Erythroblast (primary cell): ENCODE measurements at places on chromosomes 3 and 15.

DNA sequence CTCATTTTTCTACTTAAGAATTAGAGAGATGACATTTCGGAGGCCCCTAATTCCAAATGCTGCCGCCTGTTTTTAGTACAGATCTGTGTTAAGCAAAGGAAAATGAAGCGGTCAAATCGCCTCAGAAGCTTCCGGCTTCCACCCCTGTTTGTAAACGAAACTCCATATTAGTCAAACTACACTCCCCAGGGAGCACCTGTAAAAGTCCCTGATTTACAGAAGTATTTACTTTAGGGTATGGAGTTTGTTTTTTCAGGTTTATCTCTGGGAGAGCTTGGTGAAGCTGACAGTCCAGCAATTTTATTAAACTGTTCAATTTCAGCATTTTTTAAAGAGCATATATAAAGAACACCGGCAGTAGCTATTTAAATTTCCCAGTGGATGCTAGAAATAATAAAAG is 319.8 kb downstream of the FHIT start:
- DNase-seq: no peak

DNA sequence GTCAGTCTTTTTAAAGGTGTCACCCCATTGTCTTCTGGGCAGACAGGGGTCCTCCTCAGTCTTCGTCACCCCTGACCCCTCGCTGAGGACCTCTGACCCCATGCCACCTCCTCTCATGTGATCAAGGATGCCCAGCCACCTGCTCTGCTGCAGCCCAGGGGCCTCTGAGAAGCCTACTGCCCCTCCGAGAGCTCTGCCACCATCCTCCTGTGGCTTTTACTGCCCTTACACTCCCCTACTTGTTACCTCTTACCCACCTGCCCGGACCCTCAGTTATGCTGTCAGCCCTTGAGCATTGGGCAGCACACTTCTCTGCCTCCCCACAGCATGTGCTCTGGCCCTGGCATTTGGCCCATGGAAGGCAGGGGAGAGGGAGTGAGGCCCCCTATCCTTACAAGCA is 123.2 kb downstream of the LRRK1 start:
- no peak for DNase-seq

DNA sequence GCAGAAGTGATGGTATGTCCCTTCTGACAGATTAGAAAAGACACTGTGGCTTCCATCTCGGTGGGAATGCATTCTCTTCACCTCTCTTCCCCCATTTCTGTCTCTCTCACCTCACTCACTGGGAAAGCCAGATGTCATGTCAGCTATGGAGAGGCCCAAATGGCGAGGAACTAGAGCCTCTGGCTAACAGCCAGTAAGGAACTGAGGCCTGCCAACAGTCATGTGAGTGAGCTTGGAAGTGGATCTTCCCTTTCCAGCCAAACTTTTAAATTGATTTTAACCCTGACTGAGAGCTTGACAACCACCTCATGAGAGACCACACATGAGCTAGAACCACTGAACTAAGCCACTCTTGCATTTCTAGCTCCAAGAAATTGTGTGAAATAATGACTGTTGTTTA is 35.2 kb upstream of the CDAN1 start:
- DNase-seq: no peak

DNA sequence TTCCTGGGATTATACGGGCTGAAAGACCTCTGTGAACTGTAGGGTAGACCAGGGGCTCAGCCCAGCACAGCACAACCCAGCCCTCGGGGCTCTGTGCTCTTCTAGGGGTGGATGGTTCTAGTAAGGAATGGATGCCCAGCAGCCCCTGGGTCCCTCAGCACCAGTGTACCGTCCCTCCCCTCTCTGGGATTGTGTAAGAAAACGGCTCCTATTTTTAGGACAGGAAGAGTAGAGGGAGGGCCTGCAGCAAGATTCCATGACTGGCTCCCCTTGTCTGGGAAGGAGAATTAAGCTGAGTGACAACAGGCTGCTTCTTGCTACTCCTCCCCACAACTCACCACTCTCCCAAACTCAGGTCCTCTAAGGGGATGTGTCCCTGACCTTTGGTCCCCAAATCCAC is 270.8 kb upstream of the TOPAZ1 start:
- no peak for DNase-seq

DNA sequence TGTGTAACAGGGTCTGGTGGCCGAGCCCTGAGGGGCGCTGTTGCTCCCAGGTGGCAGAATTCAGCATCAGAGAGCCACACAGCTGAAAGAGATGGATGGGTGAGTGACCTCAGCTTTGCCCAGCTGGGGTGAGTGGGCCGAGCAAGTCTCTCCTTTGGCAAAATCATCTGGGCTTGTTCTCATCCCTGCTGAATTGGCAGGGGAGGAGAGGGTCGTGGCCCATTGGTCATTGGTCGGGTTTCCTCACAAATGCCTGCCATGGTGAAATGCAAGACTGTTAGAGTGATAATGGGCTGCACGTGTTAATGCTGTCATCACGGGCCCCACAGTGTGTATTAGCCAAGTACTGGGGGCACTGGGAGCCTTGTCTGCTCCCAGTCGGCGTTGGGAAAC is 15.9 kb downstream of the ABHD2 start:
- DNase-seq: no peak

GRCh38 chr3:153848702-153849101 is 272.5 kb upstream of the ARHGEF26 start:
- DNase-seq: no peak

- DNase-seq: no peak
Observed at GRCh38 chr3:112117841-112118571, 15.0 kb downstream of the GCSAM start.

DNA sequence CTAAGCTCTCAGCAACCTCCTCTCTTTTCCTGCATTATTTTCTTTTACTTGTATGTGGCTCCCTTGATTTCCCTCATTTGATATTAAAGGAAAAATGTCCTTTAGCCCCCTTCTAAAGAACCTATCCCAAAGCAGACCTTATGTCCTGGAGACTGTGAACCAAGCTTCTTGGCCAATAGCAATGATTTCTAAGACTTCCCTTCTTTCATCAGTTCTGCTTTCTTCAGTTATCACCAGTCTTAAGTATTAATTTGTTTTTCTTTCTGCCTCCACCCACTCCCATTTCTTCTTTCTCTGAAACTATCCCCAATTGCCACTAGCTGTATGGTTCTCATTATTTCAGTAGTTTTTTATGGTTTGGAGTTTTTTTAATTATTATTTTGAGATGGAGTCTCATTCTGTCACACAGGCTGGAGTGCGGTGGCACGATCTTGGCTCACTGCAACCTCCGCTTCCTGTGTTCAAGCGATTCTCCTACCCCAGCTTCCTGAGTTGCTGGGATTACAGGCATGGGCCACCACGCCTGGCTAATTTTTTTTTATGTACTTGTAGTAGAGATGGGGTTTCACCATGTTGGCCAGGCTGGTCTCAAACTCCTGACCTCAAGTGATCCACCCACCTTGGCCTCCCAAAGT is 12.1 kb downstream of the TMOD3 start:
- DNase-seq: no peak

GRCh38 chr15:74511583-74511982 is 29.4 kb upstream of the ARID3B start:
- DNase-seq: no peak

- DNase-seq: no peak
Observed at GRCh38 chr3:53498806-53499641, 4.6 kb downstream of the CACNA1D start.

DNA sequence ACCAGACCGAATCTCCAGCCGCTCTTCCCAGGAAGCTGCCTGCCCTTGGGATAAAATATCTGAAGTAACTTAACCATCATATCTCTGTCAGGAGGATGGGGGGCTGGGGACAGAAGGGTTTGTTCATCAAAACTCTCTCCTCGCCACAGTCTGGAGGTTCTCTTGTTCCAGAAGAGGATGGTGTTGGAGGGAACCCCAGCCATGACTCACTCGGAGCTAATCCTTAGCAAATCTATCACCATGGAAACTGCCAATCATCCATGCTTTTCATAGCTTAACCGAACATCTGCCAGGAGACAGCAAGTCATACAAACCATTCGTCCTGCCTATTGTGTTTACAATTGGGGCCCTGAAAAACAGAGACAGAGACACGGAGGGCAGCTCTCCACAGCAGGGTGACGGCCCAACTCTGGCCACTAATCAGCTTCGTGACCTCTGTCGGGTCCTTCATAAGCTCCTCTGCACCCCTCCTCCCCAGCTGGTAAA is 73.8 kb upstream of the HEG1 start:
- peak; percentile 20 for DNase-seq

DNA sequence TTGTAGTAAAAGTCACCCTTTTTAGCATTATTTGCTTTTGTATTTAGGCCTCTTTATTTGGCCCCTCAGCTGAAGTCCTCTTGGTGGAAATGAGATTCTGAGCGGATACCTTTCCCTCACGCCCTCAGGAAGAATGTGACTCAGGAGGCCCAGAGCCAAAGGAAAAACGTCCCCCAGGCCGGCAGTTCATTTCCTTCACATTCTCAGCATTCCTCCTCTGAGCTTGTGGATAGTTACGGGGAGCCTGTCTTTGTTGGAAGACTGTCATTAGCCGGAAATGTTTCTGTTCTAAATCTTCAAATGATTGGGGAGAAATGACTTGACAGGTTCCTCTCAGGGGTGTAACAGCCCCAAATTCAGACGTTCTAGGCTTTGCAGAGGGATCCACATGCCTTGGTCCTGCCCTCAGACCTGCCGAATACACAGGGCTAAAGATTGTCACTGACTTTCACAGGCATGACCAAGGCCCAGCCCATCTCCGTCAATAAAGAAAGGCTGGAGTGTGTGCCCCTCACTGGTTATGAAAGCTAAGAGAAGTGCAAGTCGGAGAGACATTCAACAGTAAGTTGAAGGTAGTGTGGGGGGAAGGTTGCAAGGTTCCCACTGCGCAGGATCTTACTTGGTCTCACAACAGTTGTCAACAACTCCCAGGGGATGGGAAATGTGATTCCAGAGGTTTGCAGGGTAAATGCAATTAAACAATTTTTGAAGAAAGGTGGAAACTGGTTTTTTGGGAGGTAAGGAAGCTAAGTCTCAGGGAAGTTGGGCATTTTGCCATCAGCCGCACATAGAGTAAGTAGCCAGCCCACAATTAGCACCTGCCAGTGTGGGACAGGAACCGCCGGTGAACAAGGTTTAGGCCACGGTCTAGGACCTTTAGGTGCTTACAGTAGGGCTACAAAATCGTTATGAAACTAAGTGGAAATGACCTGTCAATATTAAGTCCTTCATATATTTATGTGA is 39.7 kb upstream of the MYZAP start:
- DNase-seq: no peak

- DNase-seq: peak; percentile 70
Observed at GRCh38 chr15:72783004-72783639, 436 bp downstream of the ADPGK start.

- peak; percentile 4 for DNase-seq
Observed at GRCh38 chr3:170585937-170586310, at the start of gene SLC7A14. Gene SLC7A14, minus strand, starts transcription at chr3:170586075. Its CDS starts 59,139 bp downstream, at chr3:170526936.

- no peak for DNase-seq
Observed at GRCh38 chr15:85749261-85750151, 45.2 kb downstream of the KLHL25 start.

- DNase-seq: peak; percentile 57
Observed at GRCh38 chr3:98731720-98732285, 31.3 kb upstream of the ST3GAL6 start.

DNA sequence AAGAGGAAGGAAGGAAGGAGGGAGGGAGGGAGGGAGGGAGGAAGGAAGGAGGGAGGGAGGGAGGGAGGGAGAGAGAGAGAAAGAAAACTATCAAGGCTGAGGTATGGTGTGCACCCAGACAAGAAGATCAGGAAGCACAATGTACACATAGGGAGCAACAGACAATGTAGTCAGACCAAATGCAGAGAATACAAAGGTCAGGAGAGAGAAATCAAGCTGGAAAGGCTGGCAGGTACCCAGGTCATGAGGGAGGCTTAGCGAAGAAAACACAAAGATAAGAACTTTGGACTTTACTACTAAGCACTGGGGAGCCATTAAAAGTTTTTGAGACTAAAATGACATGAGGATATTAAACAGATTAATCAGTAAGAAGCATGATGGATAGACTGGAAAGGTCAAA is 176.0 kb upstream of the TMCO5A start:
- no peak for DNase-seq

- no peak for DNase-seq
Observed at GRCh38 chr3:14363991-14364390, 38.4 kb upstream of the SLC6A6 start.

DNA sequence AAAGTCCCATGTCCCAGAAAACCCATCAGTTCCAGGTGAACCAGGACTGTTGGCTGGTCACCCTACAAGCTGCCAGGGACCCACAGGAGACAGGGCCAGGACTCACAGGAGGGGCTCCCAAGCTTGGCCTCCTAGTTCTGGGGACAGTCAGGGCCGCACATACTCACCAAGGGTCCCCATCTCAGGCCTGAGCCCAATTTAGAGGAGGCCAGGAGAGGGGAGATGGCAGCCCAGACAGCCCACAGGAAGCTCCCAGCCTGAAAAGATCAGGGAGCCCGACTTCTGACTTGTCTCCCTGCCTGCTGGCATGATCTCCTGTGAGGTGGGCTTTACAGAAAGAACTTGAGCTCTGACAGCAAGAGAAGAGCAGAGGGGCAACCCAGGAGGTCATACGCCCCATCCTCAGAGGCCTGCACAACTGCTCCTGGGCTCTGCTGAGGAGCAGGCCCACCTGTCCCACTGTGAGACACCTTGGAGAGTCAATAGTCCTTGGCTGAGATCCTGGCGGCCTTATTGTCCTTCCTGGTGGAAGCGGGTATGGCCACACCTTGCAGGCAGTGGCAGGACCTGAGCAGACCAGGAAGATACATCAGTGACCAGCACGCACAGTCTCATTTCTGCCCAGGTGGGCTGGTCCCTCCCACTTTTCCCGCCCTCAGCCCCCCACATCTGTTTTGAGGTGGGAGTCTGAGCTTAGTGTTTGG is 2.5 kb upstream of the ISLR start:
- DNase-seq: no peak

GRCh38 chr3:20975188-20975651 is 775.8 kb downstream of the ZNF385D start:
- no peak for DNase-seq

- DNase-seq: no peak
Observed at GRCh38 chr3:177371146-177371545, 173.9 kb upstream of the TBL1XR1 start.

- no peak for DNase-seq
Observed at GRCh38 chr15:59685737-59686297, 3.3 kb downstream of the BNIP2 start.

- DNase-seq: peak; percentile 9
Observed at GRCh38 chr3:31695280-31696008, 162.7 kb downstream of the STT3B start.

GRCh38 chr15:101391981-101392640 is 97.1 kb upstream of the SNRPA1 start:
- DNase-seq: no peak

GRCh38 chr3:150545419-150546225 is 674 bp downstream of the SERP1 start:
- peak; percentile 68 for DNase-seq
